Stimulated activated CD8-positive, alpha-beta memory T cell treated with anti-CD3 and anti-CD28 coated beads, Interleukin-2, amount 100 ng/mL, for 1 hour (primary cell): ENCODE measurements at places on chromosomes 5 and 9.

- DNase-seq: no peak
These were observed 32.1 kb upstream of the ANKRD18A start for GRCh38 chr9:38652486-38652885.

DNA sequence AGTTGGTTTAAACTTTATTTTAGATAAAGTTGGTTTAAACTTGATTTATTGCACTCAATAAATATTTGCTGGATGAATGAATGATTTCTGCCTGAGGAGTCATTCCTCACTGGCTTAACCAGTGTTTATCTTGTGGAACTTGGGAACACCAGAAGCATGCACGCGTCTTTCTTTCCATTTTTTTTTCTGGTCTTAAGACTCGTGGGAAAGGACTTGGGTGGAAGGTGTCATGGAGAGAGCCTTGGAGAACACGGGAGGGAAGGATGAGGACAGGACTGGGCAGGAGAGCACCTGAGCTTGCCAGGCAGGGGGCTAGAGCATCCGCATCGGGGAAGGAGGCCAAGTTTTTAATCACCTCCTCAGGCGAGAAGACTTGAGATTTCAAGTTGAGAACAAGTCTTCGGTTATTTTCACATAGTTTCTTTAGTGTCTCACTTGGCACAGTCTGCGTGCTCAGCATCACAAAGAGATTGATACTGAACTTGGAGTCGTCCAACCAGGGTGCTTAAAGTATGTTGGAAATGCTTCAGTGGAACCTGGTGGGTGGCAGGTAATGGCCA is 144.2 kb downstream of the PDZD2 start:
- no peak for DNase-seq

DNA sequence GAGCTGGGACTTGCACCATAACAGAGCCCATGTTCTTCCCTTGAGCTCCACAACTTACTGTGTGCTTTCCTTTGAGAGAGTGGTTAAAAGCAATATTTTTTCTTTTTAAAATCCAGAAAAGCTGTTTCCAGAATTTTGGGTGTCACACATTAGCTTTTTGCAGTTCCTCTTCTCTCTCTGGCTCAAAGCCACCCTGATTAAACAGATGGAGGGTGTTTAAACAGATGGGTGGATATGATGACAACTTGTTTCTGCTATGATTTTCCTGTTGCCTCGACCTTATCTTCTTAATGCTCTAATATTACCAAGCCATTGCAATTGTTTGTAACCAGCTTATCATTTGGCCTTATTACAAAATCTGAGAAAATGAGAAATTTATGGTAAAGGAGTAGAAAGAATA is 22.9 kb upstream of the CFAP95 start:
- DNase-seq: no peak

GRCh38 chr5:139470821-139471300 is at the start of gene SMIM33:
Gene SMIM33 (plus strand): TSS chr5:139471004. CDS start chr5:139471122, 118 bp downstream.
- no peak for DNase-seq

DNA sequence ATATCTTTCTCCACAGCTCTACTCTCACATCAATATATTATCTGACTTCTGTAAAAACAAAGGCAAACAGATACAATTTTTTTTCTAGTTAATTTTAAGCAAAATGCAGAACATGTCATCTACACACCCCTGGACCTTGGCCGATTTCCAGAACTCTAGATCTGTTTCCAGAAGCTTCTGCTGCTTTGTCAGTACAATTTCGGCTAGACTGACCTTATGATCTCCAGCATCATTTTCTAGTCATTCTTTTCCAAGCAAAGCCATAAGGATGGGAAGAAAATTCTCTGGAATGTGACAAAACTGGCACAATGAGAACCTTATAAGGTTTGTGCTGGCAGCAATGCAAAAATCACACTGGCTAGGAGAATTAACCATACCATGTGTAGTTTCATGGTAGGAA is 132.8 kb upstream of the MPDZ start:
- no peak for DNase-seq

- DNase-seq: no peak
These were observed 82.3 kb downstream of the PTCD2 start for GRCh38 chr5:72402381-72402890.

DNA sequence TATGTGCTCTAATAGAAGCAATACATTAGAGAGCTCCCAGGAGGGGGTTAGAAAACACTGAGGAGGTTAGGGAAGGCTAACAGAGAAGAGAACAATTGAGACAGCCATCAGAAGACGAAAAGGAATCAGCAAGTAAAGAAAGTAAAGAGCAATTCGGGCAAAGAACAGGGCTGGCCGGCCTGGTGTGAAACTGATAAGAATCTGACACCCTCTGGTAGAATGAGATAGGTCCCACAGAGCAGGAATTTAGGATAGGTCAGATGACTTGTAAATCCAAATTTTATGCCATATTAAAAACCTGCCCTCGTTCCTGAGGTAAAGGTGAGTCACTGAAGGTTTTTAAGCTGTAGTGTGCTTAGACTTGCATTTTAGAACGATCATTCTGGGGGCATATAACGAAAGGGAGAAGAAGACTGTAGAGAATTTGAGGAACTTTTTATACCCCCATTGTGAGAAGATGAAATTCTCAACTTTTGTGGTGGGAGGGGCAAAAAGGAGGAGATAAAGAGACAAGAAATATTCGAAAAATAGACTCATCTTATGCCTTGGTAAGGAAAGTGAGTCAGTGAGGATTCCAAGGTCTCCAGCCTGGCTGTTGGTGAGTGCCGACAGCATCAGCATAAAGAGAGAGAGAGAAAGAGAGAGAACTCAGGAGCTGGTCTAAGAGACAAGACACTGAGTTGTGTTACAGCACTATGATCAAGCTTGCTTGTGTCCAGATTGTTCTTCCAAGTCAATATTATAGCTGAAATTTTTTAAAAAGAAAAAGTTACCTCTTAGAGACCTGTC is 51.3 kb downstream of the TMEM167A start:
- DNase-seq: no peak

DNA sequence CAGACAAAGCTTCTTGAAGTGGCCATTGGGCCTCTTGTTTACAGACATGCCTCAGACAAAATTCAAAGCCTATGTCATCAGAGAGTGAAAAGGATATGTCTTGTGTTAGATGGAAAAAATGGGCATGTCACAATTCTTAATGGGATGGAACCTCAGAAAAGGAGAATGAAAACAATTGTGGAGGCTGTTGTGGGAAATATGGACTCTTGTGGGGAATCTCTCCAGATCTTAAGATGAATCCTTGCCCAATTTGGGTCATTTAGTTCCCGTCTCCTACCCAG is 19.5 kb downstream of the SLC22A5 start:
- no peak for DNase-seq

DNA sequence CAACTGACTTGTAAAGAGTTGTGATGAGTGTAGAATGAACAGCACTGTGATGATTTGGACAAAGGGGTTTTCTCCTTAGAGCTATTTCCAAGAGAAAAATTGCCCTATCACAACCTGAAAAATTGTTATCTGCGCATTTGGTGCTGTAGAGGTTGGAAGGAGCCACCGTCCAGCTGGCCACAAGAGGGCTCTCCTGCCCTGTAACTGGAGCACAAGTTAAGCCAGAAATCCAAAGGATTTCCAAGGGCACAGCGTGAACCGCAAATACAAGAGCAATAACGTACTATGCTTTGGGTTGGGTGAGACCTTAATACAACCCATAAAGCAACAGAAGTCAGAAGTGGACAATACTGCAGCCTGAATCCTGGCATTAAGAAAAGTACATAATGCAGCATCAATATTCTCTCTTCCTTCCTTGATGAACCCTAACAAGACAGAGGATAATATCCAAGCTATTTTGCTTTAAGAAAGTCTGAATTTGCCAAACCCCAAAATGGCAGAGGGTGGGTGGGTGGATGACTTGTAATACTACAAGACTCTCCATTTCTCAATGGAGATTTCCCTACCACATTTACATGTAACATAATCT is 56.8 kb upstream of the SMIM32 start:
- DNase-seq: no peak

- DNase-seq: no peak
These were observed 316.0 kb upstream of the PAPPA start for GRCh38 chr9:115837618-115838017.

DNA sequence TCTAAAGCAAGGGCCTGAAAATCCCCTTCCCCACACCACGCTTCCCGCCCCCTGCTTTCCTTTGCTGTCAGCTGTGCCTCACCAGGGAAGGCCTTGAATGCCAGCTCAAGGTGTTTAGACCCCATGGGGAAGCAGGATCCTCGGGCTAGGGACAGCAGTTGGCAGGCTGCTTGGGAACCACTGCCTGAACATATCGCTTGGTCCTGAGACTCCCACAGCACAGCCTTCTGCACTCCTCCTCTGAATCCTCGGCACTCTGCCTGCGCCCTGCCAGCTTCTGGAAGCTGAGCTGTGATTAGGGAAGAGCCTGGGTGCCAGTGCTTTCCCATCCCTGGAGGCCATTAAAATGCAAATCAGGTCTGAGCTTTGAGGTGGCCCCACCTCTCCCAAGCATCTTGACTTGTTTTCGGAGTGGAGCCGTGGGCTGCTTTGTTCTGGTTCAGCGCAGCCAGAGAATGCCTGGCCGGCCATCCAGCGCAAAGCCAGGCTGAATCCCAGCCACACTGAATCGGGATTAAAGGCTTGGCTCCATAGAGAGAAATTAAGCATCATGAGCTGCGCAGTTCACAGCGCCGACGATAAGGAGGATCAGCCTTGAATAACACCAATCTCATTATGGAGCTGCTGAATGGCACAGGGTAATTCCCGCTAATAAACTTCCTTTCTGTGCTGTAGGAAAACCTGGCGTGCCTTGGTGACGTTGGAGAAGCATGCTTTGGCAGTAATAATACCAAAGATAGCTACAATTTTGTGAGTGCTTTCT is 40.0 kb downstream of the AMBP start:
- no peak for DNase-seq

GRCh38 chr5:79521156-79521555 is 7.2 kb upstream of the HOMER1 start:
- no peak for DNase-seq

DNA sequence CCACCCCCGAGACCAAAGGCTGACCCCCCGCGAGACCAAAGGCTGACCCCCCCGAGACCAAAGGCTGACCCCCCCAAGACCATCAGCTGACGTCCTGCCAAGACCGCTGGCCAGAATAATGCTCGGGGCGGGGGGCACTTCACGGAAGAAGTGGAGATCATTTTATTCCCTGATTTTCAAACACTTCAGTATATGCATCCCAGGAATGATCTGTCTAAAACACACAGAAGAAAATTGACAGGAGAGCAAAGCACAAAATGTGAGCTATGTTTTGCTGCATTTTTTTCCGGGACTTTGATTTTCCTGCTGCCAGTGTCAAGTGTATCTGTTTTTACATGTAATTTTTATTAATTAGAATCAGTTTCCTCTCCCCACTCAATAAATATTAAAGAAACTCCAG is 67.1 kb downstream of the ADAMTS2 start:
- DNase-seq: no peak

- no peak for DNase-seq
These were observed 103.1 kb downstream of the ATG10 start for GRCh38 chr5:82074950-82075349.

- DNase-seq: no peak
These were observed 277.4 kb upstream of the MSX2 start for GRCh38 chr5:174446988-174447387.

DNA sequence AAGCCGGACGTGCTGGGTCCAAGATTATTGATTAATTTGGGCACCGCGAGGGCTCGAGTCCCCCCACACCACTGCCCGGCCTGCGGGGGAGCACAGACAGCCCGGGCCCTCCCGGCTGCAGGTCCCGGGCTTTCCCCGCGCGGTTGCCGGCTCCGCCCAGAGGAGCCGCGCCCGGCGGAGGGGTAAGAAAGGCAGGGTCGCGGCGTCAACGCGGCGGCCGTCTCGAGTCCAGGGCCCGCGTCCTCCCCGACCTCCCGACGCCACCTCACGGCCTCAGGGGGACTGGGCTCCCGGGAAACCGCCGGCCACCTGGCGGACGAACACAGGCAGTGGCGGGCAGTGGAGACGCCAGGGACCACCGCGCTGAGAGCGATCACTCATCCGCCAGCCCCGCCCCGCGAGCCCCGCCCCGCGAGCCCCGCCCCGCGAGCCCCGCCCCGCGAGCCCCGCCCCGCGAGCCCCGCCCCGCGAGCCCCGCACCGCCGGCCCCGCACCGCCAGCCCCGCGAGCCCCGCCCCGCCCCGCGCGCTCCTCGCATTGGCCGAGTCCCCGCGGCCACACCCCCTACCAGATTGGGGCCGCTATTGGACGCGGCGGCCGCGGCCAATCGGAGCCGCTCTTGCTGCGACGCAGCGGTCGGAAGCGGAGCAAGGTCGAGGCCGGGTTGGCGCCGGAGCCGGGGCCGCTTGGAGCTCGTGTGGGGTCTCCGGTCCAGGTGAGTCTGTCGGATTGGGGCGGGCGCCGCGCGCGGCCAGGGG is at the start of gene MRPL41:
Gene MRPL41 (plus strand): TSS at position 616 of the 758 bp plus-strand sequence. CDS start 203 bp downstream, outside the sequence.
- peak; percentile 79 for DNase-seq

GRCh38 chr9:38066914-38067858 is 1.8 kb downstream of the SHB start:
- DNase-seq: no peak

- DNase-seq: no peak
These were observed 11.1 kb upstream of the CEP72 start for GRCh38 chr5:600886-601541.

GRCh38 chr9:128438343-128439109 is 17.3 kb upstream of the ODF2 start:
- DNase-seq: peak; percentile 57

GRCh38 chr5:585962-586628 is 26.0 kb upstream of the CEP72 start:
- DNase-seq: no peak

GRCh38 chr9:92033991-92034390 is 81.2 kb downstream of the SPTLC1 start:
- no peak for DNase-seq

DNA sequence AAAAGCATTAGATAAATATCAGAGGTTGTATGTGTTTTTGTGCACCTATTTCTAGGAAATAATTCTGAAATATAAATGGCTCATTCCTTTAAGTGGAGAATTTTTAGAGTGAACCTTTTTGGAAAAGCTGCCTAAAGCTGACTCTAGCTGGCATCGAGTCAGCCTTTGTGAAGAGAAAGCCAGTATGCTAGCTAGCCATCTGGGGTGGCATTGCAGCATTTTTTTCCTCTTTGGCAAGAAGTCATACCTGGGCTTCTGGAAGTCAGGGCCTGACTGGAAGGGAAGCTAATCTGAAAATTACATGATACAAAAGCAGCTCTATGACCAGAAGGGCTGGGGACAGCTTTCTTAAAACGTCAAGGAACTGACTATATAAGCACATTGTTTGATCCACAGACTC is 19.7 kb downstream of the ANP32B start:
- DNase-seq: no peak

GRCh38 chr5:10607023-10607665 is 43.3 kb downstream of the ANKRD33B start:
- DNase-seq: no peak

- no peak for DNase-seq
These were observed 2.1 kb upstream of the GABRB2 start for GRCh38 chr5:161548487-161549094.

DNA sequence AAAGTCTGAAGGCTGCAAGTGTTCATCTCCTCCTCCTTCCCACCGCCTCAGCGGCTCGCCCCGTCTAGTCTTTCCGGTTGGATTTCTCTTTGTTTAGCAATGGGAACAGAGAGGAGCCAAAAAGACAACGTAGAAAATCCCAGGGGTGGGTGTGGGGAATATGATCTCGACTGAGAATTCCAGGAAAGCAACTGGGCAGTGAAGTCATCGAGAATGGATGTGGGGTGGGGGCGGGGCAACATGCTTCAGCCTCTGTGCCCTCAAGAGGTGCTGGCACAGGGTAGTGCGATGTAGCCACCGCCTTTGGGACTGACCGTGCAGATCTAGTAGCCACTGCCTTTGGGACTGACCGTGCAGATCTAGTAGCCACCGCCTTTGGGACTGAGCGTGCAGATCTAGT is 12.9 kb downstream of the MSX2 start:
- no peak for DNase-seq

GRCh38 chr9:69174616-69175463 is 763 bp downstream of the TJP2 start:
- no peak for DNase-seq

- no peak for DNase-seq
These were observed 153.6 kb downstream of the DIRAS2 start for GRCh38 chr9:90489066-90489465.
